ENCODE measurements at places on chromosomes 11 and 22.

GRCh38 chr11:105789579-105790420 is 179.9 kb downstream of the GRIA4 start:
- no peak for DNase-seq

- DNase-seq: no peak
Measured at GRCh38 chr11:60930394-60930793, 6.1 kb downstream of the TMEM132A start.

DNA sequence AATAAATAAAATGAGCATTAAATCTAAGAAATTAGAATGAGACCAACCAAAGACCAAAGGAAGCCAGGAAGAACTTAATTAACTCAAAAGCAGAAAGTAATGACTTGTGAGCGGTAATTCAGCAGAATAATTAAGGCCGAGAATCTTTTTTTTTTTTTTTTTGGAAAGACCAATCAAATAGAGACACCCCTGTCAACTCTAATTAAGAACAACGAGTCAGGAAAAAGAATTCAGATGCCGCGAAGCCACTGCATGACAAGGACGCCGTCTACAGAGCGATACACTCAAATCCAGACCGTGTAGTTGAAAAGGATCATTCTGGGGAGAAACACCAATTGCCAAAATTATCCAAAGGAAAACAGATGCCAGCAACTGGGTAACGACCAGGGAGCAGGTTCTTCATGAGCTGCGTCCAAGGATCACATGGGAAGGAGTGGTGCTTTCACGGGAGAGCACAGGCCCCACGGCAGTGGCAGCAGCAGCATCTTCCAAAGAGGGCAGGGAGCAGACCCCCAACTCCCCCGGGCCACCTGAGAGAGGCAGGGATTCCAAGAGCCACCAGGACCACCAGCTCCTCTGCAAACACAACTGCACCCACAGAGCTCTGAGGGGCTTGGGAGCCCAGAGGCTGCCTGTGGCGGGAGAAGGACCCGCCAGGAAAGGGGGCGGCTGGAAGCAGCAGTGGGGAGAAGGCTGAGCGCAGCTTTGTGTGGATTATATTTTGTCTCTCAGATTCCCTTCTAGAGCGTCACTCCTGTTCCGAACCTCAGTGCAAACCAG is 469.8 kb downstream of the BRD1 start:
- DNase-seq: no peak

DNA sequence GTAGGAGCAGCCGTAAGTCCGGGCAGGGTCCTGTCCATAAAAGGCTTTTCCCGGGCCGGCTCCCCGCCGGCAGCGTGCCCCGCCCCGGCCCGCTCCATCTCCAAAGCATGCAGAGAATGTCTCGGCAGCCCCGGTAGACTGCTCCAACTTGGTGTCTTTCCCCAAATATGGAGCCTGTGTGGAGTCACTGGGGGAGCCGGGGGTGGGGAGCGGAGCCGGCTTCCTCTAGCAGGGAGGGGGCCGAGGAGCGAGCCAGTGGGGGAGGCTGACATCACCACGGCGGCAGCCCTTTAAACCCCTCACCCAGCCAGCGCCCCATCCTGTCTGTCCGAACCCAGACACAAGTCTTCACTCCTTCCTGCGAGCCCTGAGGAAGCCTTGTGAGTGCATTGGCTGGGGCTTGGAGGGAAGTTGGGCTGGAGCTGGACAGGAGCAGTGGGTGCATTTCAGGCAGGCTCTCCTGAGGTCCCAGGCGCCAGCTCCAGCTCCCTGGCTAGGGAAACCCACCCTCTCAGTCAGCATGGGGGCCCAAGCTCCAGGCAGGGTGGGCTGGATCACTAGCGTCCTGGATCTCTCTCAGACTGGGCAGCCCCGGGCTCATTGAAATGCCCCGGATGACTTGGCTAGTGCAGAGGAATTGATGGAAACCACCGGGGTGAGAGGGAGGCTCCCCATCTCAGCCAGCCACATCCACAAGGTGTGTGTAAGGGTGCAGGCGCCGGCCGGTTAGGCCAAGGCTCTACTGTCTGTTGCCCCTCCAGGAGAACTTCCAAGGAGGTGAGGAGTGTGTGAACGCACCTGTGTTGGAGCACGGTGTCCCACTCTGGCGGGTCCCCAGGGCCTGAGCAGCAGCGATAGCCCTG is at the start of gene TAGLN:
Gene TAGLN (plus strand): TSS at position 318 of the 863 bp plus-strand sequence. CDS start 3,644 bp downstream, outside the sequence.
- no peak for DNase-seq

- no peak for DNase-seq
Measured at GRCh38 chr11:3218483-3219280, at the start of gene MRGPRG. MRGPRG (minus strand) TSS chr11:3218813; CDS start chr11:3218813, 0 bp downstream.

- DNase-seq: no peak
Measured at GRCh38 chr22:47201186-47201995, 438.9 kb downstream of the TBC1D22A start.

- DNase-seq: no peak
Measured at GRCh38 chr11:115709297-115709696, 205.1 kb upstream of the CADM1 start.

DNA sequence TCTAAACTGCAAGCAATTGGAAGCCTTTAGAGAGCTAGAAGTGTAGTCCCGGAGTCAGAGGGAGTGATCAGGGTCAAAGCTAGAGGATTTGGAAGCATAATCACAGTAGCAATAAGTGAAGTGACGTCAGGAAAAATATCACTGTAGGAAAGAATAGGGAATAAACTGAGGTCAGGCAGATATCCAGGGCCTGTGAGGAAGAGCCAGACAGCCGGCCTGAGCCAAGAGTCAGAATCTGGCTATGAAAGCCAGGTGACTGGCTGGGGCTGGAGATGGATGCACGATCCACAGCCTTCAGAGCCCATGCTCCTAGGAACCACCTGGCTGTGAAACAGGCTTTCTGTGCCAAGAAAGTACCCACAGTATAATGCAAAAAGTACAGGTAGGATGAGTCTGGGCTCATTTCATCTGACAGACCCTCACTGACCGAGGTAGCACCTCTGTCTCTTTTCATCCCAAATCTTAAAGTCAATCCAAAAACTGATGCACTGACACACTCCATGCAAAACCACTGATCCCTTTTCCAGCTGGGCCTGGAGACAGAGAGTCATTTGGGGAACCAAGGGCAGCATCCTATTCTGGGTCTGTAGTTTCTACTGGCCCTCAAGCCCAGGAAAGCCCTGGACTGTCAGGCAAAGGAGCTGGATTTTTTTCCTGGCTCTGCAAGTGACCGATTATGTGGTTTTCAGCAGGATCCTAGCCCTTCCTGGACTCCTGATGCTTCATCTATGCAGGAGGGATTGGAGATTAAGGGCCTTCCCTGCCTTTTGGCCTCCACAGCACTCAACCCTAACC is 21.3 kb downstream of the TRIM66 start:
- DNase-seq: no peak

GRCh38 chr11:4882543-4882942 is 843 bp downstream of the OR51T1 start:
- no peak for DNase-seq
